ENCODE measurements at places on chromosomes 5 and 9. TPM values are rescaled to one million over a fixed set of nuclear protein-coding genes. Genes with fewer than 3 reads are reported as not detected.

The CDC20B gene
- total RNA-seq, result not detected

DNA sequence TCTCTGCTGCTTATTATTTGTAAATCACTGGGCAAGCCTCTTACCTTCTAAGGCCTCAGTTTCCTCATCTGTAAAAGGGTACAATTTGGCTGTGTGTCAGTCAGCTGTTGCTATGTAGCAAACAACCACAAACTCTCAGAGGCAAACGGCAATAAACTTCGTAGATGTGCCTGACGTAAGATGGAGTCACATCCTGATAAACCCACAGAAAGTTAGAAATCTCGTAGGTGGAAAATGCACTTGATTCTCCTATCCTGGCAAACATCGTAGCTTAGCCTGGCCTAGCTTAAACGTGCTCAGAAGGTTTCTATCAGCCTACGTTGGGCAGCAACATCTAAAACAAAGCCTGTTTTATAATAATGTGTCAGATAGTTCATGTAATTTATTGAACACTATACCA lies 35.0 kb upstream of the UNC5A start:
- DNase-seq, result no peak

DNA sequence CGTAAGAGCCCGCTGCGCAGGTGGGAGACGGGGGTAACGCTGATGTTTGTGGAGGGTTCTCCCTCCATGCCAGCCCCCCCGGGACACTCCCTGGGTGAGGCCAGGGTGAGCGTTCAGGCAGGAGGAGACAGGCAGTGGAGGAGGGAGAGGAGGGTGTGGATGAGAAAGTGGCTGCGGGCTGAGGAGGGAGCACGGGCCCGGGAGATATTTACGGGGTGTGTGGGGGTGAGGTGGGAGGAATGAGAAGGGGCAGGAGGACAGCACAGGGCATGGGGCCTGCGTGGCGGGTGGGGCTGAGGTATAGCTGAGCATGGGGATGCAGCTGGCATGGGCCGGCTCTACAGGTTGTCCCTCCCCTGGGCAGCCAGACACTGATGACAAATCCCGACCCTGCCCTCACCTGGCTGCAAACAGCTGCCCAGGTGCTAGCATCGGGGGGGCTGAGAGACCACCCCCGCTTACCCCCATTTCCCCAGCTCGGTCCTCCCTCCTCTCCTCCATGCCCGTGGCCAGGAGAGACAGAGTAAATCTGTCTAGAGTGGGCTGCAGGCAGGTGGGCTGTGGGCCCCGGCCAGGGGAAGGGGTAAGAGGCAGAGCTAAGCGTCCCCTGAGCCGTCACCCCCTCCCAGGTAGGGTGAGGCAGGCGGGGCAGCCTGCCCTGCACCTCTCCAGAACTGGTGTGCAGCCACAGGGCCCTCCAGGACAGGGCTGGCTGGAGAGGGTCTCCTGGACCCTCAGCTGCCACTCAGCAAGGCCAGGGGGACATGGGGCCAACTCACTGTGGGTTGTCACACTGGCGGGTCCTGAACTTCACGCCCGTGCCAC lies 79.2 kb downstream of the ZNF354C start:
- no peak for DNase-seq

GRCh38 chr9:17013010-17013409 lies 121.8 kb upstream of the CNTLN start:
- no peak for DNase-seq

DNA sequence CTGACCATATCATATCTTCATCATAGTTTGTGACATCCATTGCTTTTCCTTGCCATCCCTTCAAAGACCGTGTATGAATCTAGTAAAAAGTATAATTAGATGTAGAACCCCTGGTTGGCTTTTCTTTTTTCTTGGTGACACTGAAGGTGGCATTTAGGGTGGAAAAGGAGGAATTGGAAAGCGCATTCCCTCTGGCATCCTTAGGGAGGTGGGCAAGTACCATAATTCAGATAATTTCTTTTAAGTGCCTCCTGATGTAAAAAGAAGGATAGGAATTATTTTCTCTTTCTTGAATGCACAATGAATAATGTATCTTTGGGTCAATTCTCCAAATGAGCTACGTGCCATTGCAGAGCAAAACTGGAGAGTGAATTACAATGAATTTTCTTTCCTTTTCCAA lies 73.2 kb upstream of the SMARCA2 start:
- DNase-seq, result no peak

GRCh38 chr9:7209016-7209715 lies 451.4 kb downstream of the KDM4C start:
- no peak for DNase-seq

Data from left colon (tissue), 2 donors.